Stimulated activated CD4-positive, alpha-beta T cell treated with anti-CD3 and anti-CD28 coated beads, Interleukin-4, amount 100 ng/mL, for 24 hours (primary cell): ENCODE measurements at places on chromosomes 1 and 21.

DNA sequence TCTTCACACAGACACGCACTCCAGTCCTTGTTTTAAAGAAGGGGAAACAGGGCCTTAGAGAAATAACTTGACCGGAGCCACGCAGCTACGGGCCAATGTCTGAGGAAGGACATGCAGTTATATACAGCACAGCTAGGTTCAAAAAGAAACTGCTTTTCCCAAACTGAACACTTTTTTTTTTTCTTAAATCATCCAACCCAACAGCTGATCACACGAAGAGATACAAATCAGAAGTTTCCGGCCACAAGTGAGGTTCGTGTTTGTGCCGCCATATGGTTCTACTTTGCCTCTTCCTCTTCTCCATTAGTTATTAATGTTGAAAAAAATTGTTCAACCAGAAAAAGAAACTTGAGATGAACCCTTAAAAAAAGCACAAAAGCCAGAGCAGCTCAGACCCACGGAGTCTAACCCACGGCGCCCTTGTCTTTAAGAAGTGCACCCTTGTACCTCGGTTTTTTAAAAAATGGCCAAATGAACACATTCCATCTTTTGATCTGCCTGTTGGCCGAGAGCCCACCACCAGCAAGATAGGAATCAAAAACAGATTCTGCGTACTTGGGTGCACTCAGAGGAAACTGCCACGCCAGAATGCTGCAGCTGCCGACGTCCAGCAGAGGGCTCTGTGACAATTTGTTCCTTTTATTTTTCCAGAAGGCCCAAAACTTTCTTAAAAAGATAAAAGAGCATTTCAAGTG is 78.9 kb downstream of the SLC66A1 start:
- DNase-seq: peak; percentile 66

DNA sequence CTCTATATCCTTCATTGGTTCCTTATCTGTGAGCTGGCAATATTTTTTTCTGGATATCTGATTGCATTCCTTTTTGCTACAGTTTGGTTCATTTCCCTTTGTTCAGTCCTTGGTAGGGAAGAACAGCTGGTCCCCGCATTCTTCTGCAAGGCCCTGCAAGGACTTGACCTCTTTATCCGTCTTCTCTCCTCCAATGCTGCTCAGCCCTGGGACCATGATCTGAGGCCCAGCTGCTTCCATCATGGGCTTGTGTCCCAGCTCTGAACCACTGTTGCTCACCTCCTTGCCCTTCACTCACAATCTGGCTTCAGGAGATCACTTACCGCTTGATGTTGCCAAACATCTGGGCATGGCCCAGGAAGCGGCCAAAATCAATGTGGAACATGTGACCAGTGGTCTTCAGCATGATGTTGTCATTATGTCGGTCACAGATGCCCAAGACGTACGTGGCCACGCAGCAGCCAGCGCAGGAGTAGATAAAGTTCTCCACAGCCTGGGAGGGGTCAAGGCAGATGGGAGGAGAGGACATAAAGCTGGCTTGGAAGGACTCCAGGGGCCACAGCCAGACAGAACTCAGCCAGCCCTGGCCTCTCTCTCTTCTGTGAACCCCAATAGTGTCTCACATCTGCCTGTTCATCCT is 22.6 kb upstream of the PPP1R15B start:
- no peak for DNase-seq

- no peak for DNase-seq
These were observed 96.0 kb upstream of the POU3F1 start for GRCh38 chr1:38142606-38143005.

DNA sequence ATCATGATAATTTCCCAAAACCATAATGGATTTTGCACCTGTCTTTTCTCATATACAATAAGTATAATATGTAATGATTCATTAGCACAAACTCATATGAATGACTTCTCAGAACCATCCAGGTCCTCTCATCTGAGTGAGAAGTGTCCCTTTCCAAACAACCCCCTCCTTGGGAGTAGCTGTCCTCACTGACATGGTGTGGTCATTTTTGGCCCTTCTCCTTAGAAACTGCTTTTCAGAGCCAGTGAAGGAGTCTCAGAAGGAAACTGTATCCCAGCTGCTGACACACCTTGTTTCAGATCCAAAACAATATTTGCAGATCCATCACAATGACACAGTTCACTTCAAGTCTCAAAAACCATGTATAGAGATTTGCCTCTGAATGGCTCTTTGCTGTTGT is 95.5 kb downstream of the MIS18A start:
- DNase-seq: no peak

DNA sequence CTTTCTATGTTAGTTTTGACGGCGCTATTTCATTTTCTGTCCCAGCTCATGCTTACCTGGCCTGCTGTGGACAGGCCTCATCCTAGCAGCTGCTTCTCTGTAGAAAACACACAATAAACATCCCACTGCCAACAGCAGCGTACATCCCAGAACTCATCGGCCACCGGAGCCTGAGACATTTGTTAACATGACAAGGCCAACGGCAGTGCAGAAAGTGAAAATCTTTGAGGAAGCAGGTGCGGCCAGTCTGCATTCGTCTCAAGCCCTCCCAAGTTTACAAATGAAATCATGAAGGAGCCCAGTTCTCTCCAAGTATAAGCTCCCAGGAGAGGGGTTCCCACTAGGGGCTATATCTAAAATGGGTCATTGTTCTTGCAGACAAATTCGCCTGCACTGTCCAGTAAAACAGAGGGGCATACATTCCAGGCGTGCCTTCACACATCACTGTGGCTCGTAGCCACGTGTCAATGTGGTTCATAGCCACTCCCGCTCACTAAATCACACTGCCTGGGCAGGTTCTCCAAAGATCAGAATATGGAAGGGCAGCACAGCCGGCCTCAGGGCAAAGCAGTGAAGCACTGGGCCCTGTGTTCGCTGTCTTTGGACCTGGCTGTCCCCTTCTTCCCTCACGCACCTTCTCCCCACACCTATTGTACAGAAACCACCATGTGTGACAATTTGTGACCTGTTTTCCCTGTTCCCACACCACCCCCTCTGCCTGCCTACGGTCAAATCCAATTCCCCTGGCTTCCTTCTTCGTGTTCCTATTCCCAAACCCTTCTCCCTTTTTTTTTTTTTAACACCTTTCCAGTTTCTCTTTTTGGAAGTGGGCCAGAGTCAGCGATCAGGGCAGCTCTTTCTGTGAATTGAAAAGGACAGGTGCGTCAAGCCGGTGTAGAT is 27.0 kb upstream of the ABCG1 start:
- DNase-seq: no peak

- no peak for DNase-seq
These were observed 83.1 kb upstream of the WNT4 start for GRCh38 chr1:22225858-22226589.

DNA sequence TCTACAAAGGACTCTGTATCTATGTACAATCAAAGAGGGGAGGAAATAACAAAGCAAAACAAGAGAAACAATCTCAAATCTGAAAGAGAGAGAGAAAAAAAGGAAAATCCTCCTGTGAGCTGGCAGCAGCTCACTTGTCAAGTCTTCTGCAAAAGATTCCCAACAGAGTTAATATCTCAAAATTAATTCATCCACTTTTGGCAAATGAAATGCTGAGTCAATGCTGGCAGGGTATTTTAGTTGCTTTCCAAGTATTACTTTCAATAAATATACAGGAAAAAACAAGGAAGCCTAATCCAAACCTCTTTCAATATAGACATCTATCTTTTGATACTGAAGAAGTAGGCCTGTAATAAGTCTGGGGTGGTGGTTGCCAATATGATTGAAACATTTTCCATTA is 613.9 kb upstream of the NEGR1 start:
- DNase-seq: no peak

GRCh38 chr21:33070744-33070997 is 730 bp downstream of the OLIG1 start:
- no peak for DNase-seq

DNA sequence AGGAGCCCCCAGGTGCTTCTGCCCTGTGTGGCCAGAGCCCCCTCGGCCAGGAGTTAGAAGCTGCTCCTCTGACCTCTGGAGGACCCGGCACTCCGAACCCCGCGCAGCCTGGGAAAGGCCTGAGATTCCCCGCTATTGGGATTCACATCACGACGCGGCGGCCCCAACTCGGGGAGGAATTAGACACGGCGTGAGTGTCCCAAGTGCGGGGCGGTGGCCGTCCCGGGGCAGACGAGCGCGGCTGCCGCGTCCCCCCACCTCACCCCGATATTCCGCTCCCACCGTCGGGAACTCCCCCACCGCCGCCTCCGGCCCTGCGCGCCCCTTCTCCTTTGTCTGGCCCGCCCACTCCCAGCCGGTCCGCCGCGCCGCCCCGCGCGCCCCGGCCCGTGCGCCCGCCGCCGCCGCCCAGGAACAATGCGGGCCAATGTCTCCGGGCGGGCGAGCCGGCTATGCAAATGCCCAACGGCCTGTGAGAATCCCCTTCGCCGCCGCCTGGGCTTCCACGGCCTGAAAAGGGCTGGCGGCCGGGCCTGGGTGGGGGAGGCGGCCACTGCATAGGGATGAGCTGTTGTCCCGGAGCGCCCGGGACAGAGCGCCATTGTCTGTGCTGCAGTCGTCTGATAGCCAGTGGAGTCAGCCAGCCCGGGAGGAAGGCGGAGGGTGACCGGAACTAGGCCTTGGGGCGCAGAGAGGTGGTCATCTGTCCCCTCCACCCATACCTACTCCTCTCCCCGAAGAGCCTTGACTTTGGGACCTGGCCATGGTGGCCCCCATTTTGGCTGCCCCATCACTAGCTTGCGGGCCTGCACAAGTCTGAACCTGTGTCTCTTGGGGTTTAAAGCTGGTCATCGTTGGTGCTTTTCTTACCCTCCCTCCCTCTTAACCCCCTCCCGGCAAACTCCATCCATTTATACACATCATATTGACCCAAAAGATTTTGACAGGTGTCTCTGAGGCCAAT is 19.4 kb downstream of the RHBG start:
- no peak for DNase-seq

DNA sequence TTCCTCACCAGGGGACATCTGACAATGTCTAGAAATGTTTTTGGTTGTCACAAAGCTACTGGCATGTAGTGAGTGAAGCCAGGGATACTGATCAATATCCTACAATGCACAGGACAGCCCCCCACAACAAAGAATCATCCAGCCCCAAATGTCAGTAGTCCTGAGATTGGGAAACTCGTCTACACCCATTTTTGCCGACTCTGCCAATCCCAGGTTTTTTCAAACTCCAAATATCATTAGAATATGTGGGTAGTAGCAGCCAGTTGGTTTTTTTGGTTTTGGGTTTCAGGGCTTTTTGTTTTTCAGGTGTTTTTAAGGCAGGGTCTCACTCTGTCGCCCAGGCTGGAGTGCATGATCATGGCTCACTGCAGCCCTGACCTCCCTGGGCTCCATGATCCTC is 5.9 kb downstream of the SPATA46 start:
- DNase-seq: no peak
